ENCODE measurements at places on chromosomes 2 and 18.

DNA sequence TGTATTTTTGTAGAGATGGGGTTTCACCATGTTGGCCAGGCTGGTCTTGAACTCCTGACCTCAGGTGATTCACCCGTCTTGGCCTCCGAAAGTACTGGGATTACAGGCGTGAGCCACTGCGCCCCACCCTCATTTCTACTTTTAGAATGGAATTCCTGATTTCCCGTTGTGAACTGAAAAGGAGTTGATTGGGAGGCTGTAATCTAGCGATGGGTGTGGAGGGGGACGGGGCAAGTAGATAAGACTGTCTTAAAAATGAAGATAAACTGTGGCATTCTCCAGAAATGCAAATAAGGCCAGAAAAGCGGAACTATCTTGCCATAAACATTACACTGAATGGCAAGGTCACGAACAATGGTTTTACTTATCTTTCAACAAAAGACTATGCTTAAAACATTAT, 135.4 kb downstream of the TRIB2 start:
- no peak for DNase-seq

DNA sequence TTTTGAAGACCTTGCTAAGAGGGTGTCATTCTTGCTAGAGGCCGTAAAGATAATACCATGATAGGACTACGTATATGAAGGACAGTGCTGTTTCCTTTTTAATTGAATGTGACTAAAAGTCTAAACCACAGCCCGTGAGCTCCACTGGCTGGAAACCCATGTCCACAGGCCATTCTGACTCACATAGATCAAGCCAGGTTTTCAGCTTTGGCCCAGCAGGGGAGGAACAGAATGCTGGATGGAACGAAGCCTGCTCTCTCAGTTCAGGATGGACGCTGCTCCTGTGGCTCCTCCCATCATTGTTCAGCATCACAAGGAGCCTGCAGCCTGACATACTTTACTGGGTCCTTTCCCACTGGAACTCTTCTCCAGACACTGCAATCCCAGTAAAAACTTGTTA, 47.6 kb downstream of the ALPK2 start:
- no peak for DNase-seq

- no peak for DNase-seq
These were observed 264.5 kb upstream of the PIK3C3 start for GRCh38 chr18:41690332-41691127.

DNA sequence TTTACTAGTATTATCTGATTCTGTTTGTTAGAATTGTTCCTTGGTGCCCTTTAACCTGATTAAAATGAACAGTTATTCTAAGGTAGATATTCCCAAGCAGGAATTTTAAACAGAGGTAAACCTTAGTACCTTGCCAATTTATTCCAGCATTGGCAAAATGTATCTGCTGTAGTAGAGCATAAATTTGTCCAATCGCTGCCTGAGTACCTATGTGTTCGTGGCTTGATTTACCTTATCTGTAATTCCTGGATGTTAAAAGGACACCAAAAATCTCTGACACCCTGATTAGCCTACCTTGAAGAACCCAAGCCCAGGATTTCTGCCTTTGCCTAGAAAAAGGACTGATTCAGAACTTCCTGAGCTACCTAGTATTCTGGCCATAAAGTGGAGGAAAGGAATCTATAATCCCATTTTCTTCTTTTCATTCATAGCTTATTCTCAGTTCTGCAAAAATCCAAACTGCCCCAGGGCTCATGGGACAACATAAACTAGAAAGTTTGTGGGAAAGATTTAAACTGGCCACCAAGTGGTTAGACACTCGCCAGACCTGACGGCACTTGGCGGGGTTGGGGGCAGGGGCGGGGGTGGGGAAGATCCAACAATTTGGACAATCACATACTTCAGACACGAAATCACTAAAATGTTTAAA, 16.2 kb upstream of the ZCCHC2 start:
- no peak for DNase-seq

GRCh38 chr18:34222307-34223163, 2.2 kb downstream of the NOL4 start:
- no peak for DNase-seq

- DNase-seq = peak; percentile 97
These were observed at the start of gene MOB1A for GRCh38 chr2:74178211-74179062. Gene MOB1A, minus strand, starts transcription at chr2:74178879. Its CDS starts 205 bp downstream, at chr2:74178674.

DNA sequence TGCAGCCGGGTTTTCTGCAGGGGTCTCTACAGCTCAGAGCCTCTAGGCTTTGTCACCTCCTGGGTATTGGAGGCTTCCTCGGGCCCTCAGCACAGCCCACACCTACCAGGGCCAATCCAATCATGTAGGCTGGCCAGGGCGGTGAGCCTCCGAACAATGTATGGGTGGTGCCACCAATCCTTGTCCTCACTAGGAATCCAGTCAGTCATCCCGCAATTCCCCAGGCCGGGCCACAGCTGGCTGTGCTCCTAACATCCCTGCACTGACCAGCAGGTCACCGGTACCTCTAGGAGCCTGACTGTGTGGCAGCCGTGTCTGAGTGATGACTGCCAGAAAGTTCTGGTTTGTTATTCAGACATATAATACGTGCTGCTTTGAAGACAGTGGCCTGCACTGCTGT, 129.4 kb downstream of the SH3RF3 start:
- no peak for DNase-seq

DNA sequence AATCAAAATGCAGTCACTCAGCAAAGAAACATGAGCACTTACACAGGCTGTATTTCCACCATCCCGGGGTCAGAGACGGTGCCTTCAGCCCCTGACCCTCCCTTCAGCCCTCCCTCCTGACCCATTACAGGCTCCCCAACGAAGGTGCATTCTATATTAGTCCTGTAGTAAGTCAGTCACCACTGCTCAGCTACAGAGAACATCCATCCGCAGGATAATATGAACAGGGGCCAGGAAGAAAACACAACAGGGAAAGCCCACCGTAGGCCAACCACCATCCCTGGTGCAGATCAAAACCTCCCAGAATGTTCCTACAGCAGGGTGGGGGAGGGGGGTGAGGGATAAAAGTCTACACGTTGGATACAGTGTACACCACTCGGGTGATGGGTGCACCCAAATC, 15.1 kb downstream of the PXDN start:
- DNase-seq = no peak

- no peak for DNase-seq
These were observed 23.1 kb upstream of the RAB31 start for GRCh38 chr18:9684881-9685614.

- DNase-seq = no peak
These were observed 4.6 kb downstream of the IL1RL1 start for GRCh38 chr2:102315921-102316320.

- no peak for DNase-seq
These were observed 19.3 kb downstream of the GATA6 start for GRCh38 chr18:22188559-22189267.

- no peak for DNase-seq
These were observed 33.7 kb upstream of the GPR17 start for GRCh38 chr2:127612111-127612822.

GRCh38 chr18:21191596-21192307, 50.3 kb upstream of the GREB1L start:
- DNase-seq = no peak

DNA sequence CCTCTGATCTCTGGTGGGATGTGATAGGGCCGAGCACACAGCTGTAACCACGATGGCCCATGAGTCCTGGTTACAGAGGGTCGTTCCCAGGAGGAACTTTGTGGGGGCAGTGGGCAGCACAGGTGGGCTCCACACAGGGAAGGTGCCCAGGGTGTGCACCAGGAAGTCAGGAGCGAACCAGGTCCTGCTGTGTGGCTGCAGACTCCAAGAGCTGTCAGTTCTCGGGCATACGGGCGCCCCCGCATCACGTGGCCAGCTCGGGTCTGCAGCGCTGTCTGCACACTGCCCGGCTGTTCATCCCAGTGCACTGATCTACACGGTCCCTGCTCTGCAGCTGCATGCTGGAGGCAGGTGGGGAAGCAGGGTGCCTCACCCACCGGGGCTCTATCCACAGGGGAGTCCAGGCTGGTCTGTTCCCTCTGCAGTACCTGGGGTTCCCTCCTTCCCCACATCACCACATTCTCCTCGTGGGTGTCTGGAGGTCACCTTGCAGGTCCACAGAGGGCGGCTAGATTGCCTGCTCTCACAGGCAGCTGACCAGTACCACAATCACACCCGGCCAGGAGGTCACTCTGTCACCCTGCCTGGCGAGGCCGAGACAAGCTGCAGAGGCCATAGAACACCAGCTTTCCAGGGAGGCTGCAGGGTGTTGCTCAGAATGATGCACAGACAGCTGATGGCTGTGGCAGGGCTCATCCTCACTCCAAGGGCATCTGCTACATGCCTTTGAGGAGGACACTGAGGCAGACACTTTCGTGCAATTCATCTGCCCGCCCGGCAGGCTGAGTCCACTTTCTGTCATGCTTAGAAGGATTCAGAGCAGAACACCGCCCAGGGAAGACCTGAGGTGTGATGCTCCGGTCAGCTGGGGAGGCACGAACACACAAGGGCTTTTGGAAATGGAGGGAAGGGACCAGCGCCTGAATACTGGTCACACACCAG, 202.7 kb downstream of the EIPR1 start:
- DNase-seq = no peak

- no peak for DNase-seq
These were observed 72.3 kb downstream of the LDLRAD4 start for GRCh38 chr18:13290856-13291271.

- no peak for DNase-seq
These were observed 29.4 kb downstream of the ITM2C start for GRCh38 chr2:230893841-230894781.

DNA sequence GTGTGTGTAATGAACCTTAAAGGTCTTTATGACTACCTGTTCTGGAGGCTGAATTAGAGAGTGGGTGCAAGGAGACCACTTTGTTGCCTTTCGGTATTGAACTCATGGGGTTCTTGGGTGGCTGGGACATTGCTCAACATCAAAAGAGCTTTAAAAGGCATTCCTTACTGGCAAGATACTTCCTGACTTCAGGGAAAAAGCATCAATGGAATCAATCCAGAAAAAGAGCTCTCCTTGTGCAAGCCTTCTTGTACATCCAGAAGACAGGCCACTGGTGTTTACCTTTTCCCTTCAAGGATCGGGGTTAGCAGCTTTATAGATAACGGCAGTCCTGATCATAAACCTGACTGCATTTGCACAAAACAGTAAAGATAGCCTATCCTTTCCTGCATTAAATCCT, 9.5 kb downstream of the PNO1 start:
- DNase-seq = no peak

DNA sequence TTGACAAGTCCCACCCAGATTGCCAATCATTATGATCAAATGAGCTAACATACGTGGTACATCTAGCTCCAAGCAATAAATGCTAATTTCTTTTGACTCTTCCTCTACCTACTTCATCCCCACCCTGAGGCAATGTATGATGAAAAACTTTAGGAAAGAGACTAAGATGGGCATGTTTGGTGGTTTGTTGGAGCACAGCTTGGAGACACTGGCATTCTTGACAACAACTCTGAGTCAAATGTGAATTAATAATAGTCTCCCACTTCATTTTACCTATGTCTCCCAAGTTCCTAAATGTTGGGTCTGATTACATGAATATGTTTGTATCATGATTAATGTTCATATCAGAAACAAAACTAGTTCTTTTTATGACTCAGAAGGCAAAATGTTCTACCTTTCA, 36.6 kb downstream of the EXOC6B start:
- no peak for DNase-seq

DNA sequence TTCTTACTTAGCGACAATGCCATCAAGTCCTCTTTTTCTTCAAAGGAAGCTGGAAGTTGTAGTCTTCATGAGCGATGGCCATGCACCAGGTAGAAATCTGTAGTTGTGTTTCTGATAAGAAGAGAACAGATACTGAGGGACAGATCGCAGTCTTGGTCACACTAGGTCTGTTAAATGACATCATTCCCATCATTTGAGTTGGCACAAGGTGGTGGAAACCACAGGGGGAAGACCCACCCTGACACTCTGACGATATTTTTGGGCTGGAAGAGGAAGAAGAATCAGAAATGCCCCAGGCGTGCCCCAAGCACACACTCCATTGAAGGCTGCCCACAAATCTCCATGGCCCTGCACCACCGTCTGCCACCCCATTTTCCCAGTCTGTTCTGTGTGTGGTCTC, 89.0 kb upstream of the BOD1L2 start:
- no peak for DNase-seq

DNA sequence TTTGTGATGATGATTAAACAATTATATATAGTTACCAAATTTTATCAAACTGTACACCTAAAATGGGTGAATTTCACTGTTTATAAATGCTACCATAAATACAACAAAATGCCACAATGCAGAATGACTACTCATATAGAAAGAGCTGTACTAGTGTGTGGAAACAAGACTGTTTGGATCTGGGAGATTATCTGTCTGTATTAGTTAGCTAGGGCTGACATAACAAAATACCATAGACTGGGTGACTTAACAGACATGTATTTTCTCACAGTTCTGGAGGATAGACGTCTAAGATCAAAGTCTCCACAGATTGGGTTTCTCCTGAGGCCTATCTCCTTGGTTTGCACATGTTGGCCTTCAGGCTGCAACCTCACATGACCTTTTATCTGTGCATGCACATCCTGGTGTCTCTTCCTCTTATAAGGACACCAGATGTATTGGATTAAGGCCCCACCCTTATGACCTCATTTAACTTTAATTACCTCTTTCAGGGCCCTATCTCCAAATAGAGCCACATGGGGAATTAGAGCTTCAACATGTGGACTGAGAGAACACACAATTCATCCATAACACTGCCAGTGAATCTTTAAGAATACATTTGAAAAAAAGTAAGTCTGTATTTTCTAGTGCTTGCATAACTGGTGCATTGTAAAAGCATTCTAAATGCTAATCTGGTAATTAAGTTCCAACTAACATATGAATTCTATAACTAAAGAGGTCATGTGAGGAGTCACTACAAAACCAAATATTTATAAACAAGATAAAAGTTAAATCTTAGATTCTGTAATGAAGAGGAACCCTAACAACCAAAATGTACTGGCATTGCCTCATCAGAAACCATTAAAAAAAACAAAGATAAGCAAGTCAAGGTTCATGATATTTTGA, 699.6 kb downstream of the NYAP2 start:
- no peak for DNase-seq

- no peak for DNase-seq
These were observed 10.5 kb downstream of the SCYGR4 start for GRCh38 chr2:227627769-227628168.

- DNase-seq = no peak
These were observed 10.1 kb downstream of the THADA start for GRCh38 chr2:43585708-43586107.

- no peak for DNase-seq
These were observed 297.3 kb downstream of the MTX2 start for GRCh38 chr2:176566496-176566895.

DNA sequence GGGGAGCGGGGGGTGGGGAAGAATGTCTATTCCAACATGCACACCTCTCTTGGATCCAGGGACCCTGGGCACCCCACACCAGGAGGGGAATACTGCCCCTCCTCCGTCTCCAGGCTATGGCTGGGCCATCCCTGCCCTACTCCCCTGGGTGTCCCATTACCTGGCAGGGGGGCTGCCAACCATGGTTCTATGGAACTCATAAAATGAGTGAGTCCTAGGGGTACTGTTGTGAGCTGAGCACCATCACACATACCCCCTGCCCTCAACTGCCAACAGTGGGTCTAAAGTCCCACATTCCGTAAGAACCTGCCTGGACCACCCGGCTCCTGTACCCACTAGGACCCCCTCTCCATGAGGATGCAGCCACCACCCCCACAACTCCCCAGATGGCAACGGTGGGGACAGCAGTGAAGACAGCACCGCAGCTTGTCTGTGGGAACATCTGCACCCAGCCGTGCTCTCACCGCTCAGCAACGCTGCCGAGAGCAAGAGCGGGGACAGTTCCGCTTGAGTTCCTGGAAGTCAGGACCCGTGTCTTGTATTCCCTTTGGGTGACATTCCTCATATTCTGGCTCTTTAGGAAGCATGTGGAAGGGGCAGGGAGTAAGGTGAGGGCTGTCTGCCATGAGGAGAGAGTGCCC, 41.5 kb downstream of the BIN1 start:
- no peak for DNase-seq

All from Panc1 (cell line).